ENCODE measurements at places on chromosomes 4 and X.
A peak's percentile ranks its signal among the peaks of the same experiment; 100 is the strongest.

DNA sequence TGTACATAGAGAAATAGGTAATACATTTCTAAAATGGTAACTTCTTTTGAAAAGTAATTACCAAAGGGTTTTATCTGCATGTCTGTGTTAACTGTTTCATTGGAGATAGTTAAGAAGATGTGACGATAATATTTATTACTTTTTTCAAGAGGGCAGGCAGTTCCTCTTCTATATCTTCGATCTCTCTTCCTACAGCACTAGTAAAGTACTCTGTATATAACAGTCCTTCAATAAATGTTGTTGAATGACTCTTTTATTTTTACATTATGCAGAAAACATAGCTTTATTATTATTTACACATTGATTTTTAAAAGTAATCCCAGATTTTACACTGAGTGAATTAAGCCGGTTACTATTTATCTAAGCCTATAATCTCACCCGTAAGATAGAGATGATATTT, 51.8 kb downstream of the TMPRSS11E start:
- no peak for DNase-seq

GRCh38 chr4:36285784-36286480, 4.5 kb downstream of the DTHD1 start:
- DNase-seq: peak; percentile 73

DNA sequence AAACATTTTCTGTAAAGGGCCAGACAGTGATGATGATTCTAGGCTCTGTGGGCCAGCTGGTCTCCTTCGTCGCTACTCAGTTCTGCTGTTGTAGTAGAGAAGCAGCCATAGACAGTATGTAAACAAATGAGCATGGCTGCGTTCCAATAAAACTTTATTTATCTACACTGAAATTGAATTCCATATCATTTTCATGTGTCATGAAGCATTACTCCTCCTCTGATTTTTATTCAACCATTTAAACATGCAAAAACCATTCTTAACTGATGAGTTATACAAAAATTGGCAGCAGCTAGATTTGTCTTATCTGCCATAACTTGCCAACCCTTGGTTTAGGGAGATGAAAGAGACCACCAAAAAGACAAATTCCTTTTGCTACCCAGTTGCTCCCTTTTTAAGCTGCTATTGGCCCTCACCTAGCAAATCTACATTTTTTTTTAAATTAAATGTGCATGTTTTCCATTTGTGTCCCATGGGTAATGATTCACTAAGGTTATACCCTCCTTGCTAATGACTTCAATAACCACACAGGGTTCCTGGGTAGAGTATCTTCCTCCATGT, 309.9 kb downstream of the DHX15 start:
- peak; percentile 34 for DNase-seq

- no peak for DNase-seq
Observed at GRCh38 chr4:101071241-101071640, 276.1 kb downstream of the PPP3CA start.

- no peak for DNase-seq
Observed at GRCh38 chr4:11611868-11612267, 183.2 kb upstream of the HS3ST1 start.

- DNase-seq: no peak
Observed at GRCh38 chr4:61239250-61239649, 39.1 kb downstream of the ADGRL3 start.

- DNase-seq: no peak
Observed at GRCh38 chrX:68644861-68645260, 2.6 kb upstream of the STARD8 start.

DNA sequence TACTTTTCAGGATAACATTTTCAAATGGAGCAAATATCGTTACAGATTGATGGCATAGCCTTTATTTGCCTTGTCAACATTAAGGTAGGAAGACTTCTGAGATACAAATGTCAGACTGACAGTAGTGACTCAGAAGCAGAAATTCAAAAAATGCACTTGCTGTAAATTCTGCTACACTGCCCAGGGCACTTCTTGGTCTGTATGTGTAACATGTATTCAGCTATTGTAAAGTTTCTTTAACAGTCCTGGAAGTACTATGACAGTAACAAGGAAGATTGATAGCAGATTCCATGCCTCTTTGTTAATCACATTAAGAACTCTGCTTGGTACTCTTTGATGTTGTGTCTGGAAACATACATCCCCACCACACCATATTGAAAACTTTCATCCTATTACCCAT, 69.6 kb upstream of the PCDH18 start:
- DNase-seq: peak; percentile 10

GRCh38 chrX:135484641-135485289, 35.7 kb upstream of the INTS6L start:
- DNase-seq: no peak

- DNase-seq: no peak
Observed at GRCh38 chrX:139167282-139167681, 363.3 kb upstream of the F9 start.

GRCh38 chr4:77367638-77368037, 210.6 kb downstream of the CCNG2 start:
- DNase-seq: no peak

GRCh38 chrX:15816886-15817285, 26.6 kb downstream of the ZRSR2 start:
- no peak for DNase-seq

- no peak for DNase-seq
Observed at GRCh38 chr4:158936238-158936637, 166.6 kb upstream of the RAPGEF2 start.

DNA sequence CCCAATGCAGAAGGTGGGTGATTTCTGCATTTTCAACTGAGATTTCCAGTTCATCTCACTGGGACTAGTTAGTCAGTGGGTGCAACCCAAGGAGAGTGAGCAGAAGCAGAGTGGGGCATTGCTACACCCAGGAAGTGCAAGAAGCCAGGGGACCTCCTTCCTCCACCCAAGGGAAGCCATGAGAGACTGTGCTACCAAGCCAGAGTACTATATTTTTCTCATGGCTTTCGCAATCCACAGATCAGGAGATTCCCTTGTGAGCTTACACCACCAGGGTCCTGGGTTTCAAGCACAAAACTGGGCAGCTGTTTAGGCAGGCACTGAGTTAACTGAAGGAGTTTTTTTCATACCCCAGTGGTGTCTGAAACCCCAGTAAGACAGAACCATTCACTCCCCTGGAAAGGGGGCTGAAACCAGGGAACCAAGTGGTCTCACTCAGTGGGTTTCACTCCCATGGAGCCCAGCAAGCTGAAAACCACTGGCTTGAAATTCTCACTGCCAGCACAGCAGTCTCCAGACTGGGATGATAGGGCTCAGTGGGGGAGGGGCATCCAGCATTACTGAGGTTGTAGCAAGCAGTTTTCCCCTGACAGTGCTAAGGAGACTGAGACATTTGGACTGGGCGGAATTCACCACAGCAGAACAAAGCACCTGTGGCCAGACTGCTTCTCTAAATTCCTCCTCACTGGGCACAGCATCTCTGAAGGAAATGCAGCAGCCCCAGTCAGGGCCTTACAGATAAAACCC, 903.4 kb downstream of the TECRL start:
- no peak for DNase-seq

GRCh38 chr4:127604949-127605709, 27.6 kb upstream of the INTU start:
- no peak for DNase-seq

DNA sequence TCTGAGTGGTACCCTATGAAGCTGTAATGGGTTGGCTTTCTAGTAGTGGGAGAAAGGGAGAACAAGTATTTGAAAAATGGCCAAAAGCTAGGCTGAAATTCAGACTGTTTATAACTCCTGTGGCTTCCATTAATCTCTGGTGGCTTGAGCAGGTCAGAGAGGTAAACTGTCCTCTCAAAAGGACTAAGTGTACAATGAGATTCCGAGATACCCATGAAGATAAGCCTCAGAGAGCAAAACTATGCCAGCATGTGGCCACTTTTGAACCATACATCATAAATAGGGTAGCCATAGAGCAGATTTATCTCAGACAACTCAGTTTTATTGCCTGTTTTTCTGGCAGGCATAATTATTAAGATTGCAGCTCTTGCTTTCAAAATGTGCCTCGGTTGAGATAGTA, 89.2 kb downstream of the CHRDL1 start:
- no peak for DNase-seq

GRCh38 chrX:16771483-16772398, 14.5 kb upstream of the TXLNG start:
- DNase-seq: peak; percentile 52

DNA sequence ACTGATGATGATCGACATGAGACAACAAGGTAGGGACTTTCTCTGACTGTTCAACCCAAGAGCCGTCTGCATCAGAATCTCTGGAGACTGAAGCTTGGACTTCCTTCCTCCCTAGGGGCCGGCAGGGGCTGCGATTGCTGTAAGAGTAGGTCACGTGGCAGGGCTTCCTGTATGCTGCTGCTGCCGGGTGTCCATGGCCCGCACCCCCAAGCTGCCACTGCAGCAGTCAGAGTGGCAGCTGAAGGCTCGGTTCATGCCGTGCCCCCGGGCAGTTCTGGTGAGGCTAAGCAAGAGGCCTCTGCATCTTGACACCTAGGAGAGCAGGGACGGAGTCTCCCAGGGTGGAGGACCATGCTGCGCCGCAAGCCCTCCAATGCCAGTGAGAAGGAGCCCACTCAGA, at the start of gene SASH3:
SASH3 (plus strand) TSS at position 203 of the 400 bp plus-strand sequence; CDS start at position 352, 149 bp downstream.
- no peak for DNase-seq

GRCh38 chr4:119664168-119664907, 35.7 kb upstream of the PDE5A start:
- no peak for DNase-seq

DNA sequence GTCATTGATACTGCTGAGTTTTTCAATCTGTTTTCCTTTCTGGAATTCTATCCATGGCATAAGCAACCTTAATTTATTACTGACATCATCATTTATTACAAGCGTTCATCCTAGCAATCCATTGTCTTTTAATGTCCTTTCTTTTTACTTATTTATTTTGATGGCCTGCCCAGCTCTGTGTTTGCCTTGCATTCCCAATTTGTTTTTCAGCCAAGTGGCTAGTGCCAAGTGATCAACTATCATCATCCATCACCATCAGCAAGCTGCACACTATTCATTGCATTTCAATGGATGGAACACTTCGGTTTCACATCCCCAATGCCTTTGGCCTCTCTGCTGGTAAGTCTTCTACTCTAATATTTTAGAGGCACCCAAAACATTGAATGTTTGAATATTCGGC, 831.7 kb upstream of the EPHA5 start:
- DNase-seq: no peak

GRCh38 chr4:121712001-121712651, 15.3 kb upstream of the ANXA5 start:
- no peak for DNase-seq

Data from epithelial cell of prostate (primary cell).